ENCODE measurements at places on chromosomes 6 and 20. TPM values are rescaled to one million over a fixed set of nuclear protein-coding genes. Genes with fewer than 3 reads are reported as not detected.

NKAIN2 gene
- total RNA-seq = 3.7 TPM

GLP1R gene
- not detected for total RNA-seq

DNA sequence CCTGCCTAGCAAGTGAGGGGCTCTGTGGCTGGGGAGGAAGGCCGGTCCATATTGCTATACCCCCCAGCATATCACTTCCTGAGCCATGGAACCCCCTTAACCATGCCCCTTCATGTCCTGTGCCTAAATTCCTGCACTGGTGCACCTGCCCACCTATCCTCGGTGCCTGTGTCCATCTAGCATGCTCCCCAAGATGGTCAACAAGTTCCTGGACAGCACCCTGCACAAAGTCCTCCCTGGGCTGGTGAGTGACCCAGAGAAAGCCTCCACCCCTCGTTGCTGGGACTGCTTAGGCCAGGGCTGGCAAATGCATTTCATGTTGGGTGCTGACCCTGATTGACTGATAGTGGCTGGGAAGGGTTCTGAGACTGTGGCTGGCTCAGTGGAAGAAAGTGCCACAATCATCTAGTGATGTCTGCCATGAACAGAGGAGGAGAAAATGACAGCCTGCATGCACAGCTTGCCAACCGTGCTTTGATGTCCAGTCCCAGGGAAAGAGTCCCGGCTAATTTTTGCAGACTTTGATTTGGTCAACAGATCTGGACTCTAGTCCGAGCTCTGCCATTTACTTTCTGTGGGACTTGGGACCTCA, 3.5 kb downstream of the BPIFB6 start:
- DNase-seq = no peak

TGM2 gene
- 1.9 TPM for total RNA-seq

GRCh38 chr20:50186987-50187402, 3.6 kb upstream of the CEBPB start:
- no peak for DNase-seq

DNA sequence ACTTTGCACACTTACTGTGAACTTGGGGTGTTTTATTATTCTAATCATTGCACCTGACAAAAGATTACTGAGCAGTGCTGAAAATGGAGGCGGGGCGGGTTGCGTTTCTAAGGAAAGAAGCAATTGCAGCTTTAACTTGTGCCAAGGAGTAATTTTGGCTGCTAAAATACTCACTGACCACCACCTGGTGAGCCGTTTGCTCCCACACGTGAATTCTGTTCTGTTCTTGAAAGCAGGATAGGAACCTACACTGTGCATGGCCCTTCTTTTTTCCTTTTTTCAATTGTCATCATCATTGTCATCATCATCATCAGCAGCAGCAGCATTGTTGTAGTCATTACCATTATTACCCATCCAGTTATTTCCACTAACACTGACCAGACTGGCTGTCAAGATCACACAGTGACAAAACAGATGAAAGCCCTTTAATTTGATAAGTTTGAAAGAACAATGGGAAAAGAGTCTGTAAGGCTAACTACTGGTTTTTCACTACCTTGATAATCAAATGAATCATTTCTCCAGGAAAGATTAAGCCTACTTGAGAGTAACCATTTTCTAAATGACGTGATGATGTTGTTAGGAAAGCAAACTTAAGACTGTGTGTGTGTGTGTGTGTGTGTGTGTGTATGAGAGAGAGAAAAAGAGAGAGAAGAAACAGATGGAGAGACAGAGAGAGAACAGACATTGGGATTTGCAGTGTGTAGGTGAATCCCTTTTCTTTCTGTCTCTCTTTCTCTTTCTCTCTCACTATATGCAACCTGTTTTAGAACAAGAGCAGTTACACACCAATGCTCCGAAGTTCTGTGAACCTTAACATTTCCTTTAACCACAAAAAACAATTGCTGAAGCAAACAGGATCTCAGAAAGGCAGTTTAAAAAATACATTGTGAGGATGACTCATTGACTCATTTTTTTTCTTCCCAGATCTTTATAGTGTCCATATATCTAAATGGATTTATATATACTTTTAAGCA, 3.8 kb downstream of the RIPOR2 start:
- no peak for DNase-seq

DNA sequence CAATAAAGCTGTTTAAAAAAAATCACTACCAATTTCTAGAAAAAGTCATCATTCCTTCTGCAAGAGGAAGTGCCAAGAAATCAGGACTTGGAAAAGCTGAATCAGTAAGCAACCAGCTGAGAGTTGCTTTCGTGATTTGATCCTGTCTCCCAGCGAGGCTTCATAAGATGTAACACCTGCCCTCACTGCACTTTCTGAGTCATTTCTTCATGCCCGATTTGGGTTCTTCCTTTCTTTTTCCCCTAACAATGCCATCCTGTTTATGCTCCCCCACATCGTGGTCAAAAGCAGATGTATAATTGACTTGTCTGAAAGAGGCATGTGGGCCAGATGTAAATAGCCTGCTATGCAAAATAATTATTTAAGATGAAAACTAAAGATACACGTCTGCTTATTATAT, 52.1 kb downstream of the RIPOR2 start:
- no peak for DNase-seq

GPRC6A gene
- not detected for total RNA-seq

DNA sequence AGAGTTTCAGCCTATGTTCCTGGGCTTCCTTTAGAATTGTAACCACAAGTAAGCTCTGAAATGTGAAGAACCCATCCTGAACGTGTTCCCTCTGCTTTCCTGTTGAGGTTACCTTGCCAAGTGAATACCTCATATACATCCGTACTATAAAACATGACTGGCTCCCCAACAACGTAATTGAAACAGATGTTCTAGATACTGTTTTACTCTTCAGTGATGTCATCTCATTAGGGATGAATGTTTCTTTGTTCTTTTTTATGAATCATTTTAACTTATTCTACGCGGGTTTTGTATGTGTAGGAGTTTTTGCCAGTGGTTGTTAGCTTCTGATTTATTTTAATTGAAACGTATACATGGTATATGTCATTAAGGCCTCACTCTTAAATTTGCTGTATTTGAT, 166.8 kb downstream of the SAMD5 start:
- DNase-seq = no peak
